Mucosa of descending colon (tissue), 3 donors: ENCODE measurements at places on chromosomes 6 and 20.

DNA sequence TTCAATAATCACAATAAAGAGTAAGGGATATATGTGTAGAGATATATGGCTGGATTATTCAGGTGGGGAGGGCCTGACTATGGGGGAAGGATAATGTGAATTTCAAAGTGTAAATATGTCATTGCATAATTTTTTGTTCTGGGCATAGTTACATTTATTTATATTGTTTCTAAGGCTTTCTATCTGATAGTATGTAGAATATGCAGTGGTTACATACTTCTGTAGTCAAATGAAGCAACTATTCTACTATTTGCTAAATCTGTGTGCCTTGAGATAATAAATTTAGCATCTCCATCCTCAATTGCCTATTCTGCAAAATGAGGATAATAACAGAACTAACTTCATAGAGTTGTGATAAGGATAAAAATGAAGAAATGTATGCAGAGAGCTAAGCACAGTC is 359.2 kb downstream of the CDKAL1 start:
- DNase-seq: no peak

DNA sequence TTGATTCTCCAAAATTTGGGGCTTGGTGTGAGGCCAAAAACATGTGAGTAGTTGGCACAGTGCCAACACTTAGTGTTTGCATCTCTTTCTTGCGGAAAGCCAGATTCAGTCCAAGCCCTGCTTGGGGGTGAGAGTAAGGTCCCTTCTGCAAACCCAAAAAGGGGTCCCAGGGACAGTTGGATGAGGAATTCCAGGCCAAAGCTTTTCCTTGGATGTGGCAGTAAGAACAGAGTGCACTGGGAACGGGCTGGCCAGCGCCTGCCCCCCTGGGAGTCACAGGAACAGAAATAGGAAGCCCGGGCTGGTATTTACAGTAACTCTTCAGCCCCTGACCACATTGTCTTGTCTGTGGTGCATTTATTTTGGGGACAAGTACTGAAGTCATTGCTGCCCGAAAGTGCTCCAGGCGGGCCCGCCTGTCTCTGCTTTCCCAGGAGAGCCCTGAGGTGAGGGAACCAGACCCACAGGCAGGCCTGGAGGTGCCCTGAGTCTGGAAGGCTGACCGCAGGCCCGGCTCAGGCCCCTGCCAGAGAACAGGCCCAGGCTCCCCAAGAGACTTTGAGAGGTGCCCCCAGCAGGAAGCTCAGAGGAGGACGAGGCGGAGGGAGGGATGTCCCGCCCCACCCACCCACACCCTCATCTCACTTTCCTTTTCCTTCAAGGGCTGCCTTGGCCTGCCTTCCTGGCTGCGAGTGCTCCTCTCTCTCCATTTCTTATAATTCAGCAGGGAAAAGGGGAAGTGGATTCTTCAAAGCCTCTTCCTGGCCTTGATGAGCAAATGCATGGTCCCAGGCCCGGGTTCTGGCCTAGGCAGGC is 218.4 kb downstream of the MAFB start:
- peak; percentile 11 for DNase-seq

DNA sequence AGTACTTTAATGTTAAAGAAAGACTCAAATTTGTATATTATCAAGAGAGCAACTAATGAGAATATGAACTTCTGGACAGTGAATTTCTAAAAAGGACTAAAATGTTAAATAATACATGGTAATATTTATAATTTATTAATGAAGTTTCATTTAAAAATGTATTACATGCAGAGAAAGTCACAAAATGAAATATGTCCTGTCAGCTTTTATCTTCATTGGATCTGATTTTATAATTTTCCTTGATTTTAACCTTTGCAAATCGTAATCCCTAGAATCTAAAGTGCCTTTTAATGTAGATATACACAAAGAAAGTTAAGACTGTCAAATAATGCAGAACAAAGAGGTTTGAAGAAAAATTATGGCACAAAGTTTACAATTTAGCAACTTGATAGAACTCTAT is 16.4 kb downstream of the ANKEF1 start:
- no peak for DNase-seq

GRCh38 chr6:19806971-19807396 is 30.2 kb upstream of the ID4 start:
- peak; percentile 45 for DNase-seq

GRCh38 chr6:33850296-33850695 is 46.5 kb upstream of the MLN start:
- DNase-seq: no peak

GRCh38 chr6:169617562-169617961 is 84.3 kb downstream of the WDR27 start:
- DNase-seq: no peak

DNA sequence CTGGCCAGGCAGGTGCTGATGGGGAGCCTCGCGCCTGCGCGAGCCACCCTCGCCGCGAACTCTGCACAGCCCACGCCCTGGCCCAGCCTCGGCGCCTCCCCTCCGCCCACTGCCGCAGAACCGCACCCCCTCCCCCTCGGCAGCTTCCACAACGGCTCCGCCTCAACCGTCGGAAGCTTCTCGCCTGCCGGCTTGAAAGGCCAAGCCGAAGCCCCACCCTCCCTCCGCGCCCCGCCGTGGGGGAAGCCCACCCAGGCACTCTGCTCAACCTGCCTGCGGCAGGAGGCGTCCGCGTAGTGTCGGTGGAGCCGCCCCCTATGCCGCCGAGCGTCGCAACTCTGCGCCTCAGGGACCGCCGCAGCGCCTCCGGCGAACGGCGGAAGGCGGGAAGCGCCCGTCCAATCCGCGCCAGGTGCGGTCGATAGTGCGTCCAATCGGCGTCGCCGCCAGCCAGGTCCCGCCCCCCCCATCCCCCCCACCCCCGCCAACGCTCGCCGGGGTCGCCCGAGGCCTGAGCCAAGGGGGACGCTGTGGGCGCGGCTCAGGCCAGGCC is at the start of gene SYCP2:
Gene SYCP2 (minus strand): TSS at position 342 of the 553 bp plus-strand sequence. CDS start 11,224 bp downstream, outside the sequence.
- peak; percentile 53 for DNase-seq

DNA sequence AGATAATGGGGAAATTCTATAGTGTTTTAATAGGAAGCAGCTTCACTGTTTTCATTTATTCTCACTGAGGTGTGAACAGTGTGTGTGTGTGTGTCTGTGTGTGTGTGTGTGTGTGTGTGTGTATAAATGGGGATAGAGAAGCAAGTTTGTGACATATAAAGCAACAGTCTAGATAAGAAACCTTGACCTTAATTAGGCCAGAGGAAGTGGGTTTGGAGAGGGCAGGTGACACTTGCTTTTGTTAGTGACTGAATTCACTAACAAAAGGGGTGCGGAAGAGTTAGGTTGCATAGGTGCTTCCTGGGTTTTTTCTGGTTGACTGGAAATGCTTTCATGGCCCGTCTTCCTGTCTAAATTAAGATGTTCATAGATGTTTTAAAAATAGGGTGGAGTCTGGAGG is 515.7 kb upstream of the FLRT3 start:
- no peak for DNase-seq

GRCh38 chr20:29318871-29319461 is 1938.5 kb upstream of the DEFB115 start:
- DNase-seq: no peak

DNA sequence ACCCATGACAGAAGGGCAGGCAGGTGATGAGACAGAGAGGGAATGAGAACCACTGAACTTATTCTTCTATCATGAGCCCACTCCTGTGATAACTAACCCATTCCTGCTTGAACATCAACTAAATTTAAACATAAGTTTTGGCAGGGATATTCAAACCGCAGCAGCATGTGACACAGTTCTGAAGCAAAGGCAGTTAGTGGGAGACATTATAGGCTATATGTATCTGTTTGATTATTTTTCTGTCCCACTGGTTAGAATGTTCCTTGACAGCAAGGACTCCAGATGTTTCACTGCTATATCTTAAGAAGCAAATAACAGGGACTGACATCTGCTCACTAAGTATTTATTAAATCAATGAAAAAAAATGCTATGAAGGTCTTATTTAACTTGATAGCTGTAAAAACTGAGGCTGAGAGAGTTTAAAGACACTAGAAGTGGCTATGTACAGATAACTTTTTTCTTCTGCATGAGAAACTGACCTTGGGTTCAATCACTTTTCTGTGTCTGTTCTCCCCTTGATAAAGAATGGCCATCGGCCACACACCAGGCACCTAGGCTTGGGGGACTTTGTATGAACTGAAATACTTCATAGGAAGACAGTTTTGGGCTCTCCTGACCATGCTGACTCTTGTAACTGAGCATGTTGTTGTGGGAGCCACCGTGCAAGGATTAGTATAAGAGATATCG is 90.9 kb downstream of the CEP162 start:
- DNase-seq: no peak
